ENCODE measurements at places on chromosomes 4 and X. TPM values are rescaled to one million over a fixed set of nuclear protein-coding genes. Genes with fewer than 3 reads are reported as not detected.

The ZNF827 gene
- total RNA-seq = 21.1 TPM

The ACE2 gene
- total RNA-seq = 7.2 TPM

The CITED1 gene
- total RNA-seq = 24.6 TPM

The LRRC66 gene
- total RNA-seq = 0.48 TPM

The MAGEA9B gene
- total RNA-seq = not detected

The CLCN4 gene
- total RNA-seq = 4.7 TPM

Data from breast epithelium (tissue), 4 donors.